ENCODE measurements at places on chromosomes 5 and 9.

DNA sequence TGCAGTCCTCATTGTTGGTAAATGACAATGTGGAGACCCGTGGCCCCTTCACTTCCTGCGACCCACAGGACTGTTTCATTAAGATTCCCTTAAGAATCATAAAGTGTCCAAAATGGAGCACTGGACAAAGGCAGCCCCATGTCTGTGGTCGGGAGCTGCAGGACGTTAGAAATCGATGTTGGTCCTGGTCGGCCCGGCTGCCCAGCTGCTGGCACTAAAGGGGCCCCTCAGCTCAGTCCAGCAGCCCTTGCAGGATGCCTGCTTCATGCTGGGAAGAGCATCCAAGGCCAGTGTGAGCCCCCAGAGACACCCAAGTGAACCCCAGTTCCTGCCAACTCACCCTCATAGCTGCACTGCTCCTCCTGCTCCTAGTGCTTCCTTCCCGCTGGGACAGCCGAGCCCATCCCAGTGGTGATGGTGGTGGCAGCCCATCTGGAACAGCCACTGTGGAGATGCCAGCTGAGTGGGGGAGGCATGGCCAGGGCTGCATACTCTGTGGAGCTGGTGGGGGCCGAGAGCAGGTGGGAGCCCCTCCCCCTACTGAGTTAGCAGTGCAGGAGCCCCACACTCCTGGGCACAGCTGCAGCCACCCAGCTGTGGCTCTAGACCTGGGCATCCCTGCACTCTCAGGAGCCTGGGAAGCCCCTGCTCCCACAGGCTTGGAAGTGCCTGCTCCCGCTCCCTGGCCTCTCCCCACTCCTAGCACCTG lies 168.0 kb upstream of the IRX2 start:
- DNase-seq = peak; percentile 39

DNA sequence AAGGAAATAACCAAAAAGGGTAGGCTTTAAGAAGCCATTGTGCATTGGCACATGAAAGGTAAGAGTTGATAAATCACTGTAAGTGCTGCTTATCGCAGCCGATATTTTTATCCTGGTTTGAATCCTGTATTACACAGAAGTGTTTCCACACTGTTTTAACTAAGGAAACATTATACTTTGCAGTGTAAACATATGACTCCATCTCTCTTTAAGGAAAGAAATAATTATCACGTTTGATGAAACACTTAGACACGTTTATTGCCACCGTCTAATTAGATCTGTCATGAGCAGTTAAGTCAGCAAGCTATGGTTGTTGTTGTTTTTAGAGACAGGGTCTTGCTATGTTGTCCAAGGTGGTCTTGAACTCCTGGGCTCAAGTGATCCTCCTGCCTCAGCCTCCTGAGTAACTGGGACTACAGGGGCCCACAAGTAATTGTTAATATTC lies 85.7 kb upstream of the TNFAIP8 start:
- DNase-seq = no peak

DNA sequence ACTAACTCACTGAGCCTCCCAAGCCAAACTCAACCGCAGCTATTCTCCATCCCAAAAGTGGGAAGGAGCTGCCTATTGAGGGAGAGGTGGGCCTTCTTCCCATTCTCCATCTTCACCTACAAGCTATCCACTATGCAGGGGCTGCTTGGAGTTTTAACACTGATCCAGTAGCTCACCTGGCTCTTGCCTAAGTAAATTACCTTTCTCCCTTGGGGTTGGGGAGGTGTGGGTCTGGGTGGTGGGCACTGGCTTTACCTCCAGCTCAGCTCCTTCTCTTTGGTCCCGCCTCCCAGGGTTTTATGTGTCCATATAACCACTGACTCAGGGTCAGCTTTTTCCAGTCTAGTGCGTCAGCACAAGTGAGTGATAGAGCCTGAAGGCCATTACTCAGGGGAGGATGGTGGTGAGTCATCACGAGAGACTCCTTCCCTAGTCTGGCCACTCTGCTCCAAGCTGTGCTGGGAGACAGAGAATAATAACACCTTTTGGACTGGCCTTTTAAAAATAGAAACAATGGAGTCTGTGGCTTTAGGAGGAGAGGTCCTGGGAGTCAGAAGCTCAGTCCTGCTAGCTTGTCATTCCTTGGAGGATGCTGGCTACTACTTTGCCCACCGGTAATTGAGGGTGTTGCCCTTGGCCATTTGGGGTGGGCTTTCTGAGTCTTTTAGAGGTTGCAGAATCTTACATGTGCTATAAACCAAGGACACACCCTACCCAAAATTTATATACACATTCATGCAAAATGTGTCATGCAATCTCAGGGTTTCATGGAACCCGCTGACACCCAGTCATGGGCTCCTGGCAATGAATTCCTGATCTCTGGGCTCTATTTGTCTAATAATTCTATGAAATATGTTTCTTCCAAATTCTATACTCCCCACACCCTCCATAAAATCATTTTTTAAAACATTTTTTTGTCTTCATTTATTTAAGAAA lies 35.6 kb upstream of the ATP6V1G1 start:
- peak; percentile 66 for DNase-seq

DNA sequence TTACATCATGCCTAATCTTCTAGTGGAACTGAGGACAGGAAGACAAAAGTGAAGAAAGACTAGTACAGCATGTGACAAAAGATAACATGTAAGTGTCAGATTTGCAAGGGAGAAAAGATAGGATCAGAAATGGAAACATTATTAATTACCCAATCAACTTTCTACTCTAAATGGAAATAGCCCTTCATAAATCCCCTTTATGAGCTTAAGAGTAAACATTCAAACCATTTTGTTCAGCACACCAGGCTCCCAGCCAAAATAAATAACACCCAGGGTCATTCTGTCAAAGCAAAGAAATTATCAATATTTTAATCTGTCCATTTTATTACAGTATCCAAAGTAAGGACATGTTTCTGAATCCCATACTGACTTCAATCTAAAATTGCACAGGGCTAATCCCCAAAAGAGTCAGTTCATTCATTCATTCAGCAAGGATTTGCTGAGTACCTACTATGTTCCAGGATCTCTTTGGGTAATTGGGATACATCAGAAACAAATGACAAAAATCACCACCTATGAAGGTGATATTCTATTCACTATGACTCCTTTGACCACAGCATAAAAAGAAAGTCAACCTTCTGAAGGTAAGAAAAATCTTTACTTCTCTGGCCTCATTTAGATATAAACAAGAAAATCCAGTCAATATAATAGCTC lies 5.3 kb downstream of the PRELID2 start:
- no peak for DNase-seq

GRCh38 chr9:103702572-103702971 lies 391.5 kb upstream of the SMC2 start:
- no peak for DNase-seq

DNA sequence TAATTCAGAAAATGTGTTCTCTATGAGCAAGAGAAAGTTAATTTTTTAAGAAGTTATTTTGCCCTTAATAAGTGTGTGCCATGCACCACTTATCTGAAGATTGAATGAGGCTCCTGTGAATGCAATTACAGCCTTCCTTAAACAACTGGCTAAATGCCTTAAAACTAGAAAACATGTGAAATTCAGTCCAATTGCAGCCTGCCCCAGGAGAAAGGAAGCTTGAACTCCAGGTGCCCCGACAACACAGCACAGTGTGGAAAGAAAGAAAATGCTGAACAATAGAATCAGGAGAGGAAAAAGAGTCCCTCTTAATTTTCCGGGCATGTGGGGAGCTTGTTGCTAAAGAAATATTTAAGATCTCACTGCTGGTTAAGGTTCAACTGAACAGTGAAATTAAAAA lies 8.8 kb downstream of the LHFPL2 start:
- DNase-seq = no peak

GRCh38 chr9:101029315-101030085 lies 973 bp downstream of the PLPPR1 start:
- DNase-seq = peak; percentile 54

DNA sequence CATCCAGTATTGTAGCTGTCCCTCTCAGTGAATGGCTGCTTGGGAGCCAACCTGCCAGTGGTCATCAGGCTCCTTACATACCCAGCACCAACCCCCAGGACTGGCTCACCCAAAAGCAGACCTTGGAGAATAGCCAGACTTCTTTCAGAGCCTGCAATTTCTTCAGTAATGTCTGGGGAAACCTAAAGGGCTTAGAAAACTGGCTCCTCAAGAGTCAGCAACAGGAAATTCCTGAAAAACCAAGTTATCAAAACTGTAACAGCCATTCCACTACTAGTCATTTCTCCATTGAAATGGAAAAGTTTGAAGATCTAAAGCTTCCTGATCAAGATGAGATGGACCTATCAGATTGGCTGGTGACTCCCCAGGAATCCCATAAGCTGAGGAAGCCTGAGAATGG lies 12.3 kb upstream of the STING1 start:
- DNase-seq = no peak

GRCh38 chr9:136472640-136473353 lies 10.0 kb downstream of the SEC16A start:
- DNase-seq = no peak

Measured in upper lobe of left lung (tissue), 6 donors.